Epithelial cell of umbilical artery (primary cell): ENCODE measurements at places on chromosomes 7 and 10. TPM values are rescaled to one million over a fixed set of nuclear protein-coding genes. Genes with fewer than 3 reads are reported as not detected.

SPACDR gene
- total RNA-seq: 0.30 and 0.32 TPM in 2 replicates

RARRES2 gene
- total RNA-seq: not detected in 2 replicates

TRPV5 gene
- not detected in 2 replicates for total RNA-seq

RAPGEF5 gene
- total RNA-seq: 161 and 291 TPM in 2 replicates

SPDYE2B gene
- total RNA-seq: not detected in 2 replicates

ERVW-1 gene
- not detected in 2 replicates for total RNA-seq

ADAMTS14 gene
- total RNA-seq: under 0.01 TPM in 1 of 2 replicates, not detected in the other

EBLN1 gene
- not detected in 2 replicates for total RNA-seq

ACTR3C gene
- 1.5 and 1.6 TPM in 2 replicates for total RNA-seq

ADARB2 gene
- 0.32 and 0.61 TPM in 2 replicates for total RNA-seq

HTRA1 gene
- total RNA-seq: 31.6 and 93.9 TPM in 2 replicates

NPTX2 gene
- 0.91 and 2.6 TPM in 2 replicates for total RNA-seq

MBL2 gene
- not detected in 2 replicates for total RNA-seq

ACSM6 gene
- total RNA-seq: not detected in 2 replicates

CD36 gene
- total RNA-seq: 0.15 and 0.32 TPM in 2 replicates

ASB10 gene
- not detected in 2 replicates for total RNA-seq

PTF1A gene
- total RNA-seq: not detected in 2 replicates

RPEL1 gene
- total RNA-seq: 0.32 TPM in 1 of 2 replicates, not detected in the other

SYT15B gene
- total RNA-seq: not detected in 2 replicates

CCDC6 gene
- total RNA-seq: 15.8 and 21.4 TPM in 2 replicates

NUDT1 gene
- total RNA-seq: 20.1 and 28.1 TPM in 2 replicates

DNAJB6 gene
- total RNA-seq: 107 and 134 TPM in 2 replicates

NEUROD6 gene
- not detected in 2 replicates for total RNA-seq

ELOVL3 gene
- not detected in 2 replicates for total RNA-seq

PRPS1L1 gene
- total RNA-seq: not detected in 2 replicates

CYP2C9 gene
- not detected in 2 replicates for total RNA-seq

ZC3HAV1L gene
- 12.2 and 13.3 TPM in 2 replicates for total RNA-seq

SLC29A3 gene
- 0.46 and 1.3 TPM in 2 replicates for total RNA-seq

CPXM2 gene
- 0.97 and 2.1 TPM in 2 replicates for total RNA-seq

TUBB8 gene
- total RNA-seq: 0.61 TPM in 1 of 2 replicates, not detected in the other

NKX2-3 gene
- total RNA-seq: 4.4 and 5.2 TPM in 2 replicates

ZNF398 gene
- total RNA-seq: 5.5 and 5.8 TPM in 2 replicates

TMEM273 gene
- 2.6 and 9.7 TPM in 2 replicates for total RNA-seq

LRMDA gene
- total RNA-seq: 0.46 and 3.9 TPM in 2 replicates

EFCAB10 gene
- total RNA-seq: 0.32 TPM in 1 of 2 replicates, not detected in the other

INSYN2A gene
- not detected in 2 replicates for total RNA-seq

KLLN gene
- 0.30 and 0.32 TPM in 2 replicates for total RNA-seq

CLDN4 gene
- 0.46 TPM in 1 of 2 replicates, not detected in the other for total RNA-seq

AKR1D1 gene
- not detected in 2 replicates for total RNA-seq

ZNF503 gene
- total RNA-seq: 0.65 and 1.4 TPM in 2 replicates

STEAP1B gene
- total RNA-seq: 51.3 and 124 TPM in 2 replicates

GTF2I gene
- 86.1 and 105 TPM in 2 replicates for total RNA-seq

RELN gene
- total RNA-seq: 1.2 and 1.6 TPM in 2 replicates

CALML3 gene
- not detected in 2 replicates for total RNA-seq
